CD8-positive, alpha-beta T cell (primary cell): ENCODE measurements at places on chromosomes 3 and 15. TPM values are rescaled to one million over a fixed set of nuclear protein-coding genes. Genes with fewer than 3 reads are reported as not detected.

GRCh38 chr15:62173215-62173614 lies 8.1 kb upstream of the C2CD4B start:
- no peak for DNase-seq

GRCh38 chr3:116254541-116254940 lies 190.7 kb downstream of the LSAMP start:
- no peak for DNase-seq

GRCh38 chr3:138818185-138818860 lies 16.4 kb downstream of the PIK3CB start:
- no peak for DNase-seq

- no peak for DNase-seq
Observed at GRCh38 chr15:45435124-45435903, 57.0 kb upstream of the GATM start.

- peak; percentile 30 for DNase-seq
Observed at GRCh38 chr3:112302881-112303763, 9.1 kb upstream of the SLC9C1 start.

DNA sequence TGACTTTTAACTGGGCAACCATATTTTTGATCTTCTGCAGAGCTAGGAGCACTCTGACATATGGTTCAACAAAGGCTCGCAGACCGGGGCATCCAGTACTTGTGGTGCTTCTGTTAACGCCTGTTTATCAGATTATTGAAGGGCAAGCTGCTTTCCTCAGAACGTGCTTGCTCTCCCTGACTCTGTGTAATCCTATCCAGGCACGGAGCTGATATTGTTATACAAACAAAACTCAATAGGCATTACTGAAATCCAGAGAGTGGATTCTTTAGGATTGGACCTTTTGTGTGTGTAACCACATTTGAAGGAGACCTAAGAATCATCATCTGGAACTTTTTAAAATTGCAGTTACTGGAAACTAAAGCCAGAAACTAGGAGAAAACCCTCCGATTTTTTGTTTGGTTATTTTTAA lies 246.5 kb downstream of the PTPRG start:
- DNase-seq, result no peak

GRCh38 chr3:196063049-196063448 lies 18.8 kb downstream of the TFRC start:
- no peak for DNase-seq

GRCh38 chr3:49020330-49021212 lies 1.4 kb upstream of the NDUFAF3 start:
- DNase-seq, result peak; percentile 37

DNA sequence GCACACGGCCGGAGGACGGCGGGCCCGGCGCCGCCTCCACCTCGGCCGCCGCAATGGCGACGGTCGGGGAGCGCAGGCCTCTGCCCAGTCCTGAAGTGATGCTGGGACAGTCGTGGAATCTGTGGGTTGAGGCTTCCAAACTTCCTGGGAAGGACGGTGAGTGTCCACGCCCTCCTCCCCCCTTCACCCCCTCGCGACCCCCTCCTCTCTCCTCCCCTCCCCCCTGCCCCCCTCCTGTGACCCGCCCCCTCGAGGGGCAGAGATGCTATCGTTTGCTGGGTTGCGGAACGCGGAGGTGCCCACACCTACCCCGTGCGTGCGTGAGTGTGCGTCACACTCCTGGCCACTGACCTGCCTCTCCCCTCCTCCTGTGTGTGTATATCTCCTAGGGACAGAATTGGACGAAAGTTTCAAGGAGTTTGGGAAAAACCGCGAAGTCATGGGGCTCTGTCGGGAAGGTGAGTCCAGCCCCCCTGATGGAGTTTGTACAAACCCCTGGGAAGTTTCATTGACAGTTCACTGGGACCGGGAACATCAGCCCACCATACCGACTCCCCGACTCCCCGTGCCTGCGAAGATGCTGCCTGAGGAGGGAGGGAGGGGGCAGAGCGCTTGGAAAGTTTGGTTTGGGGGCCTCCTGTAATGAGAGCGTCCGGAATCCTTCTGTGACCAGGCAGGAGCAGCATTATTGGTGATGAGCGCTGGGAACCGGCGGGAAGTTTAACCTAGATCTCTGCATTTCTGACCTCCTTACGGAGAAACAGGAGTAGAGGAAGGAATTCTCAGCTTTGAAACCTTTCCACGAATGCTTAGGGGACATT lies 795 bp upstream of the SCAANT1 start:
- DNase-seq, result peak; percentile 72

DNA sequence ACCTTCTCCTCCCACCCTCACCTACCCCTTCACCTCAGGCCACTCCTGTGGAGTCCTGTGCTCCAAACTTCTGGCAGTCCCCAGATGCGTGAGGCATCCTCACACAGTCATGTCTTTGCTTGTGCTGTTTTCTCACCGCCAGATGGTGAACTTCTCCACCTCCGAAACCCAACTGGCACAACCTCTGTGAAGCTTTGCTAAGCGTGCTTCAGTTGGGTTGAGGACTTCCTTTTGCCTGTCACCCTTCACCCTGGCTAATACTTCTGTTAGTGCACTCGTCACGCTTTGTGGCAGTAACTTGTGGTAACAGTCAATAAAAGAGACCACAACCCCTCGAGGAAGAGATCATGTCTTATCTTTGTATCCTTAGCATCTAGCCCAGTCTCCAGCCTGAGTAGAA lies 42.0 kb upstream of the SKOR1 start:
- peak; percentile 35 for DNase-seq

DNA sequence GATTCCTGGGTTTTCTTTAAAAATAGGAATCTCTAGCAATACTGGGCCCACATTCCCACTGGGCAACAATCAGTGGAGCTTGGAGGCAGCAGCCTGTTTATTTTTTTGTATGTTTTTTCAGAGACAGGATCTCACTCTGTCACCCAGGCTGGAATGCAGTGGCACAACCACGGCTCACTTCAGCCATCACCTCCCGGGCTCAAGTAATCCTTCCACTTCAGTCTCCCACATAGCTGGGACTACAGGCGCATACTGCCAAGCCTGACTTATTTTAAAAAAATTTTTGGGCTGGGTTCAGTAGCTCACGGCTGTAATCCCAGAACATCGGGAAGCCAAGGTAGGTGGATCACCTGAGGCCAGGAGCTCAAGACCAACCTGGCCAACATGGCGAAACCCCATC lies 29.1 kb upstream of the GNB5 start:
- no peak for DNase-seq

DNA sequence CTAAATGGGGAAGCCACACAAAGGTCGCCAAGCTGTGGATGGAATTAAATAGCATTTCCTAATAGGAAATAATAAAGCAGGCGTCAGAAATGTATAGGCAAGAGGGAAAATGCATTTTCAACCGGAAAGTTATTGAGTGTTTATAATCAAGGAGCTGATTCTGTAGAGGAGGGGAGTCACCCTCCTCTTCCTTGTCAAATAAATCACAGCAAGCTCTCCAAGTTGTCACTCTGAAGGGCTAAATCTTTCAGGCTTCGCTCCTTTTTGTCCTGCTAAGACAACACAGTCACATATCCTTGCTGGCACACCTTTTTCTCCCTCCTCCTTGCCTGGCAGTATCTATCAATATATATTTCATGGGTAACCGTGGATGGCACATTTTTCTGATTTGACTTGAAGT lies 338.4 kb downstream of the SATB1 start:
- no peak for DNase-seq

DNA sequence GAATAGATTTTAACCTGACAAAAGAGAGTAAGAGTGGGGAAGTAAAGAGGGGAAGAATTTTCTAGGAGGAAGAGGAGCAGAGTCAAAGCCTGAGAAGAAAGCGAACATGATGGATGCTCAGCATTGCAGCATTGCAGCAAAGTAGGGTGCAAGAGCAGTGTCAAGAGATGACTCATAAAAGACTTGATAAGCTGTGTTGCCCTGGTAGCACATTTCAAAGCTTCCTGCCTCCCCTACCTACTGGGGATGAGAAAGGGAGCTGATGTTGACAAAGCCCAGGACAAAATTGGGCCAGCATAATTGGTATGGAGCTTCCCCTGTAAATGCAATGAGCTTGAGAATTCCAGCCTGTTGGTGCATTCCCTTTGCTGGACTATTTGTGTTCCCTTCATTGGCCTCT lies 121.6 kb upstream of the ST8SIA2 start:
- no peak for DNase-seq

DNA sequence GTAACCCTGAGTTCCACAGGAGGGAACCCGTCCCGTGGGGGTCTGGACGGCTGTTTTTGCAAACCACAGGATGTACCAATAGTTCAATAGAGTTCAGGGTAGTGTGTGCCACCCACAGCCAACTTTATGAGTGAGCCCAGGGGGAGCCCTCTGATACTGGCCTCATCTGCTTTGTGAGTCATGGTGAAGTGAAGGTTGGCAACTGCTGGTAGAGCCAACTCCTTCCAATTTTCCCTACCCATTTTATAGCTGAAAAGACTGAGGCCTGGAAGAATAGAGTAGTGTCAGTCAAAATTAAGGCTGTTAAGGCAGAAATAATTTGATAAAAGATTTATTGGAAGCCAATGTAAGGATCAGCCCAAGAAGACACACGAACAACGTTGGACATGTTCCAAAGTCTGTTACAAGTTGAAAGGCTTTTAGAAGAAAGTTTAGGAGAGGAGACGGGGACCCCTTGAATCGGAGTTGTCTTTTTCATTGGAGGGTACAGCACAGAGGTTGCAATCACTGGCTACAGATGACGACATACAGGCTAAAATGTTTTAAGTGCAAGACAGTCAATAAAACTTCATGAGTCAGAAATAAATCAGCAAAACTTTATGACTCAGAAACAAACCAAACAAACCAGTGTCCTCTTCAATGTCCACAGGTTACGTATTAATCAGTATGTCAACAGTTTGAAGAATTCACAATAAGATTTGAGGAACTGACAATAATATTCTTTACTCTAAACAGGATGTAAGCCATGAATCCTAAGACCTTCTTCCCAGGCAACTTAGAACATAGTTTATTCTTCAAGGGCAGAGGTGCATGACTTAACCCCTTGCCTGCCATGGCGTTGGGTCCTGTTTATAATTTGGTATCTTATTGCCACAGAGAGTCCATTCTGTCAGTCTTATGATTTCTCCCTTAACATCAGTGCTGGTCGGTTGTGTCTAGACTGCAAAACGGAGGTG lies 62.9 kb upstream of the NR2E3 start:
- DNase-seq, result no peak

DNA sequence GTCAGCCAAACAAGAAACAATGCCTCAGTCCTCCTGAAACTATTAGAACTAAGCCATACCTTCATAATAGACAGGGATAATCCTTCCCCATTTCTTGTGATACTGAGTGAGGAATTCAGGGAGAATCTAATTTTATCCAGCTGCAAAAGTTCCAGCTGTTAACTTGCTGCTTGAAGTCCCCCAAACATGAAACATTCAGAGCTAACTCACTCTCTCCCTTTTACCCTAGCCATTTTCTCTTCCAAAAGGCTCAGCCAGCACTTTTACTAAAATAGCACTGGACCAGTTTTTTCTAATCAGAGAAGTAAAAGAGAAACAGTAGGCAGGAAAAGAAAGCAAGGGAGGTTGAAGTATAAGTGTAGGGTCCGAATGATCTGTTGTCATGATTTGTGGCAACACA lies 268.1 kb downstream of the TAFA4 start:
- DNase-seq, result no peak

GRCh38 chr3:53254509-53255422 lies 1.1 kb downstream of the TKT start:
- peak; percentile 43 for DNase-seq

- DNase-seq, result no peak
Observed at GRCh38 chr3:157398598-157398997, 38.1 kb upstream of the PTX3 start.

DNA sequence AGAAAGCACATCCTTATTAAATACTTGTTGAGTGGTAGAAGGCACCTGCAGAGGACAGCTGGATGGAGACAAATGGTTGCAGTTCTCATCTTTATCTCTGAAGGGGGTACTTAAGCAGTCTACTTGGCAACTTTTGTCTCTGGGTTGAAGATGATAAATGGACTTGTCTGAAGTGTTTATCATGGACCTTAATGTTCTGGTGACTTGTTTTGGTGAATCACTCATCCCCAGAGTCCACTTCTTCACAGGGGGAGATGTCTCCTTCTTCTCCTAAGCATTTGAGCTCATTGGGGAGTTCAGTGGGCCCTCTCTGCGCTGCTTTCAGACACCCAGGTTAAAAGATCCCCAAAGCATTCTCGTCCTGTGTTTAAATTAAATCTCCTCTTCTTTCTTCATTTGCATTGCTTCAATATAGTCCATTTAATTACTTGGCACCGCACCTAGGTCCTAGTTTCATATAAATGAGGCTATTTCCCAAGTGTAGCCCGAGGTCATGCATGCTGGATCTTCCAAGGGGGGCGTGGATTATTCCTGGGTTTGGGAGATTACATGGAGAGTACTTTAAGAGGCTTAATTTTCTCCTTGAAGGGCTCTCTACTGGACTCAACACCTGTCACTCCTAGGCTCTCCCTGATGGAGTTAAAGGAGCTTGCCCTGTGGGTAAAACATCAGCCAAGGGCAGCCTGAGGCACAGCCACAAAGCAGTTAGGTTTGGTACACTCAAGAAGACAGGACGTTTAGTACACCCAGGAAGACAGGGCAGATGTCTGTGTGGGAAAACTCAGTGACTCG lies 239.3 kb upstream of the C2CD4B start:
- no peak for DNase-seq

GRCh38 chr15:98506172-98506571 lies 142.2 kb upstream of the IGF1R start:
- no peak for DNase-seq

- DNase-seq, result no peak
Observed at GRCh38 chr3:112355307-112355687, 22.3 kb downstream of the CD200 start.

GRCh38 chr3:98733812-98734281 lies 29.3 kb upstream of the ST3GAL6 start:
- no peak for DNase-seq

DNA sequence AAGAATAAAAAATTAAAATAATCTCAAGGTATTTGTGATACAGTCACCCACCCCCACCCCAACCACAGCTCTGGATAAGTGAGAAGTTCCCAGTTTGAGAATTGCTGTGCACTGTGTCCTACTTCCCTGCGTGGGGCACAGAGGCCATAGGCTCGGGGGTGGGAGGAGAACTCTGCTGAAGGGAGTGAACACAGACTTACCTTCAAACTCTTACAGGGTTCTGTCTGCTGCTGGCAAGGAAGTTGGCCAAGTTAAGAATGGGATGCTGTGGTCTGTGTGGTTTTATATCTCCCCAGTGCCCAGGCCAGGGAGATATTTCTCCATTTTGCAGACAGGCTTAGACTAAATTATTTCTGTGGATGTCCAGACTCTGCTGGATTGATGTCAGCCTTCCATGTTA lies 37.6 kb downstream of the SPTSSB start:
- no peak for DNase-seq

GRCh38 chr3:29690686-29691353 lies 409.9 kb downstream of the RBMS3 start:
- no peak for DNase-seq

The COL7A1 gene
- total RNA-seq, result 1.2 TPM

The TMC3 gene
- total RNA-seq, result not detected

The FBLN2 gene
- total RNA-seq, result 13.7 TPM

The SATB1 gene
- 333 TPM for total RNA-seq

The SAMMSON gene
- not detected for total RNA-seq

The GP9 gene
- not detected for total RNA-seq

The HHLA2 gene
- 0.41 TPM for total RNA-seq

The CALML4 gene
- total RNA-seq, result 1.00 TPM

The BUB1B gene
- total RNA-seq, result 0.47 TPM

The IP6K2 gene
- 118 TPM for total RNA-seq

The PCOLCE2 gene
- total RNA-seq, result not detected

The NAALADL2 gene
- total RNA-seq, result 1.7 TPM

The CCDC54 gene
- not detected for total RNA-seq

The CSTA gene
- not detected for total RNA-seq

The TMEM40 gene
- total RNA-seq, result not detected

The CRYGS gene
- total RNA-seq, result 1.5 TPM

The PIF1 gene
- total RNA-seq, result 0.50 TPM

The GPR62 gene
- total RNA-seq, result not detected

The ZBBX gene
- total RNA-seq, result not detected
